ENCODE measurements at places on chromosomes 4 and X.

DNA sequence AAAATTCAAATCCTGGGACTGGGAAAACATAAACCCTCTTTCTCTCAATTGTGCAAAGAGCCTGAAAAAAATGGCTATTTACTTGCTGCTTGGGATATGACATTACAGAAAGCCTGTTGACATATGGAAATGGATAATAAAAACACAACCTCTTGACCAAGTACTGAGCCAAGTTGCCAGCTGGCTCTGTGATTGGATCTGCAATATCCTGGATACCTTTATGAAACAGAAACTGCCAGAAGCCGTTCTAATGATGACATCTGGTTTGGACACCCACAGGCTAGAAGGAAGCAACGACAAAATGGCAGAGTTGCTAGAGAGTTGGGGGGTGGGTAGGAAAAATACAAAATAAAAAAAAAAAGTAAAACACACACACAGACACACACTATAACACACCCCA, 481.4 kb downstream of the FAT4 start:
- DNase-seq = no peak

DNA sequence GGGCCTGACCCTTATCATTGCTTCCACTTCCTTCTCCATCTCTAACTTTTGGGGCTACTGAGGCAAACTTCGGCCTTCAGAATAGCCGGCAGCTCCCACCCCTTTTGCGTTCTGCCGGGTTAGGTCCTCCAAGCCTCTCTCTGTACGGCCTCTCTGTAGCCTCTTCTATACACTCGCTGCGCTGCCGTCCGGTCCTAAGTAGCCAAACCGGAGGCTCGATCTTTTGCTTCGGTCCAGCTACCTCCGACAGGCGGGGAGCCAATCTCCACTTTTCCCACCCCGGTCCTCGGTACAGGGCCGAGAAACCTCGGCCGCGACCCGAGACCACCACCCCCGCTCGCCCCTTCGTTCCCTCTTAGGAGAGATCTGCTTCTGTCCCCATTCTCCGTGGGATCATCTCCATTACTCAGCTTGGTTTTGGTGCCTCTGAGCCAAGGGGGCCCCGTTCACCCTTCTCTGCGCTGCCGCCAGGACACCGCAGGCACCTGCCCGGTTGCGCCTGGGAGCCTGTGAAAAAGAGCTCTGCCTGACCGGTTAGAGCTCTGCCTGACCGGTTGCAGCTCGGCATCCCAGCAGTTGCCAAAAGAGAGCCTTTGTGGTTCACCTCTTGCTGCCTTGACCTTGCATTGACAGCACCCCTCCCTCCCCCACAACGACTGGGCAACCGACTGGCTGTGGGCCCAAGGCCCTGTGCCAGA, 1.0 kb upstream of the HTR2C start:
- no peak for DNase-seq

GRCh38 chr4:164765833-164766232, 11.9 kb downstream of the SMIM31 start:
- DNase-seq = no peak

DNA sequence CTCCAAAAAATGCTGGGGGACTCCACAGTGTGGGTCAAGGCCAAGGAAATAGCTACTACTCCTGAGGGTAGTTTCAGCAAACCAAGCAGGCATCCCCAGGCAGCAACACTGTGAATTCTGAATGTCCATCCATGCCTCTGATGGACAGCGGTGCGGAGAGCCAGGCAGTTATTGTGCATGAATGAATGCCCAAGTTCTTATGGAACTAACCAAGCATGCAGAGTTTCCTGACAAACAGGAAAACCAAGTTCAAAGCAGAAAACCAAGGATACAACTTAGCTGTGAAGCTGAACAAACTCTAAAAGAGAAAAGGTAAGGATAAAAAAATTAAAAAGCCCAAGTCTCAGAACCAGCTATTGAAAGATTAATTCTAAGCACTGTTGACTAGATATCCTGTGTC, 642.6 kb upstream of the HS3ST1 start:
- DNase-seq = no peak

GRCh38 chr4:6362243-6362885, 92.7 kb downstream of the WFS1 start:
- no peak for DNase-seq

GRCh38 chr4:99323756-99324155, 2.6 kb upstream of the ADH1B start:
- no peak for DNase-seq

DNA sequence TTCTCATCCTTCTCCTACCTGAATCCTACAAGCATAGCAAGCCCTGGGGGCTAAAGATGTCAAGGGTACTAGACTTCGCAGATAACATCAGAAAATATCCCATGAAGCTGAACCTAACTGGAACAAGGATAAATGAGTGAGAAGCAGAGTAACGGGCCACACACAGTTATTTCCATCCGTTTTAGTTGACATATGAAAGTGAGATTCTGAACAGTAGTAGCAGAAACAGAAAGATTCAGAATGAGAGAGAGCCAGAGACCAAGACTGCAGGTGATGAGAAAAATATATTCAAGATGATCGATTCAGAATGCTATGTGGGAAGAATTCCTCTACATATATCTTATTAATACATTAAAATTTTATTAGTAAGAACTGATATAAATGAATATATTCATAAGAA, 165.1 kb downstream of the TSPAN5 start:
- no peak for DNase-seq

- DNase-seq = no peak
Observed at GRCh38 chr4:155640751-155641150, 25.9 kb upstream of the GUCY1A1 start.

GRCh38 chr4:7359400-7360062, 75.2 kb downstream of the PSAPL1 start:
- no peak for DNase-seq

DNA sequence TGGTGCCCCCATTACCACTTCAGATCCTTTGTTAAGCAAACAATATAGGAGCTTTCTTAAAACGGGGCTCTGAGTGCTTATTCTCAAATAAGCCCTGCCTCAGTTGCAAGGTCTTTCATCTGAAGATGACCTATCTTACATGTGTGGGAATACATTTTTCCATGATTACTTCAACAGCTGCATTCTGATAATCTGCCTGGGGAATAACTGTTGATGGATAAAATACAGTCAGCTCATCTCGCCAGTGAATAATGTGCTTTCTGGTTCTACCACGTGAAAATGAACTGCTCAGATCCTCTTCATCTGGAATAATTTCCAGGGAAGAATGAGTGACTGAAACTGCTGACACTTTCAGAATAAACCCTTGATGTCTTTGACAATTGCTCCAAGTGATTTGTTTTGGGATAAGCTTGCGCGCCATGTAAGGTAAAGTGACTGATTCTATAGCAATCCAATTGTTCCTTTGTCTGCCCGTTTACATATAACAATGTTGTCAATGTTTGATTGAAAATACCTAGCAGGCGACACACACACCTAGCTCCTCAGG, 161.3 kb downstream of the RTL9 start:
- DNase-seq = no peak

GRCh38 chr4:13836946-13837912, 209.7 kb upstream of the BOD1L1 start:
- DNase-seq = no peak

- no peak for DNase-seq
Observed at GRCh38 chr4:110589297-110589696, 33.6 kb downstream of the PITX2 start.

DNA sequence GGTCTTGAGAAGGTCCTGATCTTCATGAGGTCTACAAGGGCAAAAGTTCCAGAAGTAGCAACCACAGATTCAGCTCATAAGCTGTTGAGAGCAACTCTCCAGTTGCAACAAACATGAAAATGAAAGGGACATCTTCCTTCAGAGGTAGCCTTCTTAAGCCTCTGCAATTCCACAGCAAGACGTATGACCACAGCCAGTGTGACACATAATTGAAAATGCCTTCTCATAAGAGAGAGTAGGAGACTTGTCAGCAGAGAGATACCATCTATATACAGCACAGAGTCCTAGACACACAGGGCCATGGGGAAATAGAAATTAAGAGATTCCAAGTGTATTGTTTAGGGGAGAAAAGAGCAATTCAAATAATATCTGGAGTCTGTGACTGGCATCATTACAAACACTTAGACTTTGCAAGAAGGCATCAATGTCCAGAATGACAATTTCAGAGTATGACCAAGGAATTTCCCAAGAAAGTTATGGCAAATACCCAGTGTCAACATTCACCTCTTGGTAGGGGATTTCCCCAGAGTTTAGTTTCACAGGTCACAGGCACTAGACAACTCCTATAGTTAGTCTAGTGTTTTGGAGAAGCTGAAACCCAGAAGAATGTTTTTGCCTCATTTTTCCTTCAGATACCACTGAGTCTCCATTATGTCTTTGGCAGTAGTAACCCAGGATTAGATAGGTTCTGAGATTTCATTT, 340.3 kb downstream of the ZNF674 start:
- DNase-seq = no peak

DNA sequence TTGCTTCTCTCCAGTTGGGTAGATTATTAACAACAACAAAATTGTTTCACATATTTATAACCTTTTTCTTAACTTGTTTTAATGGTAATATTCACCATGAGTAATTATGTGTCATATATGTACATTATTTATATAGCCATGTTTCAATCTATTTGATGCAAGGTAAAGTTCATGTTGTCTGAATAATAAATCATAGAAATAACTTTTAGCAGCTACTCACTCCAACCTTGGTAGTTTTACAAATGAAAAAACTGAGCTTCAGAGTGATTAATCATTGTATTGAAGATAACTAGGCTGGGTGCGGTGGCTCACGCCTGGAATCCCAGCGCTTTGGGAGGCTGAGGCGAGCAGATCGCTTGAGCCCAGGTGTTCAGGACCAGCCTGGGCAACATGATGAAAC, 46.0 kb downstream of the TMA16 start:
- no peak for DNase-seq

- no peak for DNase-seq
Observed at GRCh38 chr4:121375262-121375661, 5.6 kb downstream of the QRFPR start.

DNA sequence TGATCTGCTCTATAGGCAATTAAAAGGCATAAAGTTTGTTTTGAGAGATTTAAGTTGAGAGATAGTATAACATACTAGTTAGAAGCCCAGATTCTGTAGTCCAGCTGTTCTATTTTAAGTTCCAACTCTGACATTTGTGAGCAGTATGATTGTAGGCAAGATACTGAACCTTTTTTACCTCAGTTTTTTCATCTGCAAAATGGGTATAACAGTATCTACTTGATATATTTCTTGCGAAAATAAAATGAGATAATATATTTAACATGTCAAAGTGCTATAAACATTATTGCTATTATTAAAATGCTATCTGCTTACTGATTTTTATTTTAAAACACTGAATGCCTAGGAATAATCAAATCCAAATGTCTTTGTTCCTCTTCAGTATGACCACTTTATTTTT, 19.2 kb downstream of the TMPRSS11F start:
- no peak for DNase-seq

DNA sequence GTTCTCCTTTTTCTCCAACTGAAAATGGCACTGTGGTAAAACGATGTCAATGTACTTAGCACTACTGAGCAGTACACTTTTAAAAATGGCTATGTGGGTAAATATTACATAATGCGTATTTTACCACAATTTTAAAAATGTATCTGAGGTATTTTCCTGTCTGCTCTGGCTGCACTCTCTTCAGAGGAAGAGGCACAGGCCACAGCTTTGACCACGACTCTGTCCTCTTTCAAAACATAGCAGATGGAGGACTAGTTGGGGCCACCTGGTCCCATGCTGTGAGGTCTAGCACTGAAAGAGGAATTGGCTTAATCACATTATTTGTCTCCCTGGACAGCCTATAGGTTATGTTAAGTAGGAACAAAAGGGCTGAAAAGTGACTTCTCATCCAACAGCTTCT, 5.2 kb downstream of the KCNE5 start:
- DNase-seq = no peak

DNA sequence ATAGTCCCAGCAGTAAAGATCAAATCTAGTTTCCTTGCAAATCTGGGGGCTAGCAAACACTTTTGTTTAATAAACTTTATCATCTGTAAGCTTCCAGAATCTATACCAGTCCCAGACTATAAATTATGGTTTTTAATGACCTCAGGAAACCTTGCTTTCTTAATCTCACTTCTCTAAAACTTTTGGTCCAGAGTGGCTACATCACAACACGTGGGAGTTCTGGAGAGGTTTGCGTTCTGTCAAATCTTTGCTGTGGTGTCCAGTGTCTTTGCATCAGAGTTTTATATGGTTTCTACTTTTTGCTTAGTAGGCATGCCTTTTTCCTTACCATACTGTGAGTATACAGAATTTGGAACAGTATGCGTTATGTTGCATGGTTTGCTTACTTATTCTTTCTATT, 193.9 kb downstream of the ANK2 start:
- DNase-seq = no peak

GRCh38 chr4:110808351-110808878, 185.5 kb upstream of the PITX2 start:
- DNase-seq = no peak

- no peak for DNase-seq
Observed at GRCh38 chrX:17692709-17693346, 44.5 kb upstream of the SCML1 start.

DNA sequence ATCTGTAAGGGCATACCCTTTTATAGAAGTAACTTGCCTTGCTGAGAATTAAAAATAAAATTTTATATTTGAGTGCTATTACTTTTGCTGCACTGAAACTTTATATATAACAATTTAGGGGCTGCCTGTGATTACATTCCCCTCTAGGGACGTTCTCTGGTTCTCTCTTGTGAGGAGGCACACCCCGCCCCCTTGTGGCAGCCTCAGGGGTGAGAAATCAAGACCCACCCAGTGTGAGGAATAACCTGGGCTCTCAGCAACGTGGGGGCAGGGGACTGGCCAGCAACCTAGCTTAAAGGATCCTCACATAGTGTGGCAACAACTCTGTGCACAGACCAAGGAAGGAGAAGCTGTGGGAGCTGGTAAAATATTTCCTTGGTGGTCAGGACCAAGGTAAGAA, 43.7 kb downstream of the MAGEA9 start:
- DNase-seq = peak; percentile 5

GRCh38 chrX:56385336-56385735, 153.2 kb downstream of the KLF8 start:
- DNase-seq = peak; percentile 5

GRCh38 chrX:39459952-39460351, 637.8 kb downstream of the BCOR start:
- DNase-seq = no peak

DNA sequence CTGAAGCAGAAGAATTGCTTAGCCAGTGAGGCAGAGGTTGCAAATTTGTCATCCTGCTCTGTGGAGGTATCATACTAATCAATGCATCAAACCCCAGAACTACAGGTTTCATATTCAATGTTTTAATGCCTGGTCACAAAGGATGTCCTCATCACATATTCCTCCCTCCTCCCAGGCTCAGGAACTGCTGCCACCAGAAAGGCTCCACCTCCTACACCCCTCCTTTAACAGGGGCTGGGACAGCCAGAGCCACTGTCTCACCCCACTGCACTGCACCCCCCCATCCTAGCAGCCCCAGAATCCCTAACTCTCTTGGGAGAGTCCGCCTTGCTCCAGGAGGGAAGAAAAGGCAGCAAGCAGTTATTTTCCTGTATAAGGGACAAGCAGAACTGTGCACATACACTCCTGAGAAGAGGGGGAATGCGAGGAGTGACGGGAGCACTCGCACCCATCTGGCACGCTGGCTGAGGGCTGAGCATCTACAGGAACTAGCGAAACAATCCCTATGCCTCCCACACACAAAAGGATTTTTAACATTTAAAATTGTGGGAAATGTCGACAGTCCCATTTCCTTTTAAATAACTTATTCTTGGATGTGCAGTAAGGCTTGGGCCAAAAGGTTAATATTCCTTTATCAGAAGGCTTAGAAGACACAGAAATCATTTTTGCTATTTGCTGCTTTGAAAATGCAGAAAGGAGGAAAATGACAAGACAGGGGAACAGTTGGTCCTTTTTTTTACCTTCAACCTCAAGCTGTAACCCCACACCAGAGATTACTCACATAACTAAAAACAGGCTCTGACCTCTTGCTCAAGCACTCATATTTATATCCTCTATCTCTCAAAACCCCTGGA, 27.8 kb downstream of the CD99L2 start:
- no peak for DNase-seq
